RPMI7951 (cell line): ENCODE measurements at places on chromosomes 7 and 10.

DNA sequence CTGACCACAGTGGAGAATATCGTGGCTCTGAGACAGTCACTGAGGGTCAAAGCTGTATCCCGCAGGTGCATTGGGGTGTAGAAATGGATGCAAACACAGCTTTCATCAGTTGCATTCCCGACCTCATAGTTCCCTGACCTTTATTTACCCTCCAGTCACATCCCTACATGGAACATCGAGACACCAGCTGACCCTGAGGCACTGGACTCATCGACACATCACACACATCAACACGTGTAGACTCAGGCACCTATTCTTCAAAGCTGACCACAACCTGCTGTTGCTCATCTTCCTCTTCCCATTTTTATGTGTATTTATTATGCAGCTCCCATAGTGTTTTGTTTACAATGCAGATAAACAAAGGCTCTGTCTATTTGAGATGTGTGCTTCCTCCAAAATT is 396.9 kb upstream of the NRP1 start:
- DNase-seq = peak; percentile 57

DNA sequence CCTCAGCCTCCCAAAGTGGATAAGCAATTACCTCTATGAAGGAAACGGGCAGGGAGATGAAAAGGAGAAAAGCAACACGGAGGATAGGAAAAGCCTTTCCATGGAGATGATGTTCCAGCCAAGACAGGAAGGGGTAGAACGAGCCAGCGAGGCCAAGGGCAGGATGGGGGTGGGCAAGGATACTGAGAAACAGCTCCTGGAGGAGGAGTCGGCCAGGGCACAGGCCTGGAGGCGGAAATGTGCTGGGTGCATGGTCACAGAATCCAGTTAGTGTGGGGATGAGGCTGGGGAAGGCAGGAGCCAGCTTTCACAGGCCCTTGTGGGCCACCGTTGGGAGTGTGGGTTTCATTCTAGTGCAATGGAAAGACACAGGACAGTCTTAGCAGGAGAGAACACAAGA is 162.6 kb downstream of the JAZF1 start:
- DNase-seq = peak; percentile 80

GRCh38 chr7:74228951-74229900 is 19.4 kb downstream of the LAT2 start:
- no peak for DNase-seq

DNA sequence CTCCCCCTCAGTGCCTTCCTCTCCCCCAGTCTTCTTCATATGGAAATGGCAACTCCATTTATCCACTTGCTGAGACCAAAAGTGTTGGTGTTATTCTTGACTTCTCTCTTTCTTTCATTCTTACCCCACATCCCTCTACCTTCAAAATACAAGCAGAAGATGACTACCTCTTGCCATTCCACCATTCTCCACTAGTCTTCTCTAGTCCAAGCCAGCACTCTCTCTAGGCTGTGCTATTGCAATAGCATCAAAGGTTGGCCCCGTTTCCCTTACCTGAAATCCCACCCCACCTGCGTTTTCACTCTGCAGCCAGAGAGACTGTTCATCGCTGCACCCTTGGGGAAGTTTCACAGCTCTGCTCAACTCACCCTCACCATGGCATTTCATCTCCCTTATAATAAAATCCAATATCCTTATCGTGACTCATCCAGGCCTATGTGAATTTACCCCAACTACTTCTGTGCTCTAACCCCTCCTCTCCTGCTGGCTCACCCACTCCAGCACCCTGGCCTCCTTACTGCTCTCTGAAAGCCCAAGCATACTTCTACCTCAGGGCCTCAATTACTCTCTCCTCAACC is 109.1 kb downstream of the LSM5 start:
- DNase-seq = no peak
